ENCODE measurements at places on chromosomes 1 and 21.

- no peak for DNase-seq
Observed at GRCh38 chr1:152449661-152450060, 35.6 kb upstream of the CRNN start.

- DNase-seq, result no peak
Observed at GRCh38 chr1:36352910-36353878, 29.7 kb upstream of the EVA1B start.

GRCh38 chr1:87379306-87379705 is 50.6 kb downstream of the LMO4 start:
- DNase-seq, result no peak

DNA sequence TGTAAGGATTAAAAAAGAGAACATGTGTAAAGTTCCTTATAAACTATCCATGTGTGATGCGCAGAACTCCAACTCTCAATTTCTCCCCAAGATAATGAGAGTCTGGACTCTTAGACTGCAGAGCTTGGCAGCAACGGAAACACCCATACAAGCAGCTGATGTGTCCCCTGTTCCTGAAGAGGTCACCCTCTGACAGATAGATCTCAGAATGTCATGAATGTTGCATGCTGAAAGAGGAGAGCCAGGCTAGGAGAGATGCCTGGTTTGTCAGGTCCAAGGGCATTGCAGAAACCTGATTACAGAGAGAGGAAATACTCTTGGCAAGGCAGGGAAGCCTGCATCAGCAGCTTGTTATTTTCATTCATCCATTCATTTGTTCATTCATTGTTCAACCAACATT is 24.2 kb downstream of the MTARC1 start:
- no peak for DNase-seq

GRCh38 chr1:49597436-49597835 is 426.3 kb downstream of the AGBL4 start:
- DNase-seq, result no peak

DNA sequence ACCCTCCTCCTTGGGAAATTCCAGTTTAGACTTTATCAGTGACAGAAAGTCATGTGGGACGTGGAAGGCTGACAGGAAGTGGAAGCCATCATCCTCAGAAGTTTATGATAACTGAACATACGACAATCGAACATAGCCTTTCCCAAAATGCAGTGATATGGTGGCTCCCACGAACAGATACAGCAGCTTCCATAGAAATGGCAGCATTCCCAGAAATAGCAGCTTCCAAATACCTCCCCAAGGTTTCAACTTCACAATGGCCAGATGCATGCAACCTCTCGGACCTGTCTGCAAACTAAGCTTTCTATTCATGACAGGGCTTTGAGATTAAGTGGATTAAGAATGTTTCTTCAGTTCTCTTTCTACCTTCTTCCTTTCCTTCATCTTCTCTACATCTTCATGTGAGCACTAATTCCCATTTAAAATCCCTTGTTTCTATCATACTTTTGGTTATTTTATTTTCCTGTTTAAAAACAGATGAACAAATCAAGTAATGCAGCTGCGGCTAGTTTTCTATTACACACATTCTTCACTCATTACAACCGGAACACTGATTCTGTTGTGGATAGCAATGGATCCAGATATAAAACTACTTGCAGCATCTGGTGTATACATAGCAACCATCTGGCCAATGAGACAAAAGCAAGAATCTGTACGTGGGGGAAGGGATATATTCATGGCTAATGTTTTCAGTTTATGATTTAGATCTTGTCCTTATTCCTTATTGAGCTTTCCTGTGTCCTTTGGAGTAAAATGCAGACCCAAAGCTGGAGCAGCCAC is 304.8 kb downstream of the BRINP3 start:
- no peak for DNase-seq

GRCh38 chr1:33488624-33489023 is 16.2 kb downstream of the ZSCAN20 start:
- DNase-seq, result no peak

DNA sequence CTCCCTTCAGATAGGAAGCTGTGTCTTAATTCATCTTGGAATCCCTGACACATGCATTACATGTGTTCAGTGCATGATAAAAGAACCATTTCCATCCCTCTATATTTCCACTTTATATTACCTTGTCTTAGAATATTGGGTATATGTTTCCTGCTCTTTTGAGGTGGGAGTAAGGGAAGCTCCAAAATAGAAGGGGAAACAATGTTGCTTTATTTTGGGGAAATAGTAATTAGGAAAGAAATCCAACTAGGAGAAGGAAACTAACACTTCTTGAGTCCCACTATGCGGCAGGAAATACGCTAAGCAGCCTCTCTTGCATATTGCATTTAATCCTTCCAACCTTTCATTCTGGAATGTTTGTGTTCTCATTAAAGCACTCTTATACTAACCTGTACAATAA is 89.4 kb upstream of the VAV3 start:
- no peak for DNase-seq

- no peak for DNase-seq
Observed at GRCh38 chr1:100866041-100866900, 28.4 kb downstream of the EXTL2 start.

- DNase-seq, result no peak
Observed at GRCh38 chr1:58996341-58997059, 212.7 kb upstream of the JUN start.

DNA sequence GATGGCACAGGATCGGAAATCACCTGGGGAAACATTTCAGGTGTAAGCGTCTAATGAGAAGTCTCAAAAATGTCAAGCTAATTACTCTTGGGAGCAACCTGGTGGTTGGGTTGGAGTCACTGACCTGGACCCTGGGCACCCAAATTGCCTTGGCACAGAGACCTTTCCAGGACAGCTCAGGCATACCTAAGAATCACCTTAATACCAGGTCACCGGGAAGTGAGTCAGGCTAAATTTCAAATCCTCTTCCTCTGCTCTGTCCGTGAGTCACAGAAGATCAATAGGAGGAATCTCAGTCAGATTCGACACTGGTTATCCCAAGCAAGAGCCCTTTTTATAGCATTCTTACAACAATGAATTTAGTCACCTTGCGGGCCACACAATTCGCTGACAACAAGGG is 179.6 kb upstream of the CAMK1G start:
- no peak for DNase-seq

DNA sequence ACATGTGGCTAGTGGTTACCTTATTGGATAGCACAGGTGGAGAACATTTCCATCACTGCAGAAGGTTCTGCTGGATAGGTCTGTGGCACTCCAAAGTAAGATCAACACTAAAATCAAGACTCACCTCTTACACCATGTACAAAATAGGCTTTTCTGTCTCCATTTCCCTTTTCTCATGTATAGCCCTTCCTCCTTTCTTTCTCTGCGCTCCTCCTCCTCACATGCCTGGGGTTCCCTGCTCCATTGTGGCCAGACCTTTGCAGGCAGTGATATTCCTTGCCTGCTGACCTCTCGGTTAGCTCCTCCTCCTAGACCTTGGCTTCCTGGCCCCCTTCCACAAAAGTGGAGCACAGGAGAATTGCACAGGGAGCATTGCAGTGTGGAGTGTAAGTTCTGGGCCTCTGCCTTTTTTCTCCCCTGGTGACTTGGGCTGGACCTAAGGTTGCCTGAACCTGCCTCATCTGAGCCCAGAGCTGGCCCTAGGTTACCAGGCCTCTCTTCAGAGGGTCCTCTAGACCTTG is 33.2 kb upstream of the RBM15 start:
- no peak for DNase-seq

DNA sequence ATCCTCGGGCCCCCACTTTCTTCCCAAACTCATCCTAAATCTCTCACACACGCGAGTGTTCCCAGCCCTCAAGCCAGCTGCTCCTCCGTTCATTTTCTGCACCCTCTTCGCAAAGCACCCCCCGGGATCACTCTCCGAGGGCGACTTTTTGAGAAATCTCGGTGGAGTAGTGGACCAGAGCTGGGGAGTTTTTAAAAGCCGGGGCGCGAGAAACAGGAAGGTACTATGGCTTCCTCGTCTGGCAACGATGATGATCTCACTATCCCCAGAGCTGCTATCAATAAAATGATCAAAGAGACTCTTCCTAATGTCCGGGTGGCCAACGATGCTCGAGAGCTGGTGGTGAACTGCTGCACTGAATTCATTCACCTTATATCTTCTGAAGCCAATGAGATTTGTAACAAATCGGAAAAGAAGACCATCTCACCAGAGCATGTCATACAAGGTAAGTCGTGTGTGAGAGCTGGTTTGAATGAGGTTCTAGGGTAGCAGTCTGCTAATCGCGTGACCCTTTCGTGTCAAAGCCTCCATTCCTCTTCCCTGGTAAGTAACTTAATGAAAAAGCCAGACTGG is 800 bp downstream of the DR1 start:
- DNase-seq, result peak; percentile 14

DNA sequence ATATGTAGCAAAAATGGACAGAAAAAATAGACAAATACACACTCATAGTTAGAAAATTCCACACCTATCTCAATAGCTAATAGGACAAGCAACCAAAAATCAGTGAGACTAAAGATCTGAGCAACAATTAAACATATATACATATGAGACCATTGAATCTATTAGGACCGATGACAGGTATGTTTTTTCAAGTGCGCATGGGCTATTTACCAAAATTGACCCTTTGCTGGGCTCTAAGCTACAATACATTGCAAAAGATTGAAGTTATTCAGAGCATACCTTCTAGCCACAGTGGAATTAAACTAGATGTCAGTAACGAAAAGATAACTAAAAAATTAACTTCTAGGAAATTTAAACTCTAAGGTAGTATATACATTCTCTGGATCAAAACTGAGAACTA is 13.7 kb downstream of the CD55 start:
- no peak for DNase-seq

GRCh38 chr21:15058854-15059263 is 5.9 kb downstream of the NRIP1 start:
- no peak for DNase-seq

DNA sequence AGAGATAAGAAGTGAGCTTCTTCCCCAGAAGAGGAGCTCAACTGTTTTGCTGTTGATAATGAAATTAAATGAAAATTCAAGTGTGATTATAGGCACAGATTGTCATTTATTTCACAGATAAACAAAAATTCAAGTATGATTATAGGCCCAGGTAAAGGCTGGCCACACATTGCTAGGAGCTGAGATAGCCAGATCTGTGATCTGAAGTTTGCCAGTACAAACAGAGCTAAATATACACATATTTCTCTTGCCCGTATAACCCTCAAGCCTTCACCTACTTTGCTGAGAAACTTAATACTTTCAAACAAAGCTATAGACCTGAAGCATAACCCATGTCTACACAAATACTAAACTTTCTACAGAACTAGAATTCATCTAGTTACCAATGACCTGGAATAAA is 31.3 kb upstream of the NRIP1 start:
- DNase-seq, result no peak

DNA sequence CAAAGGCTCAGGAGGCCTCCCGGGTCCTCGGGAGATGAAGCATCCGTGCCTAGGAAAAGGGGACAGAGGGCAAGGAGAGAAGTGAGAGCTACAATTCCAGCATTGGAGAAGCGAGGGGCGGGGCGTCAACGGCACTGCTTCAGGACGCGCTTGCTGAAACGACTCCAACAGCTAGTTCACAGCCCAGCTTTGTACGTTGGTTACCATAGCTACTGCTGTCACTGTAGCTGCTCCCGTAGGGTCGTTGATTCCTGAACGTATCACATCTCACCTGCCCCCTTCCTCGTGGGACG is 63.1 kb downstream of the TOR1AIP2 start:
- no peak for DNase-seq

DNA sequence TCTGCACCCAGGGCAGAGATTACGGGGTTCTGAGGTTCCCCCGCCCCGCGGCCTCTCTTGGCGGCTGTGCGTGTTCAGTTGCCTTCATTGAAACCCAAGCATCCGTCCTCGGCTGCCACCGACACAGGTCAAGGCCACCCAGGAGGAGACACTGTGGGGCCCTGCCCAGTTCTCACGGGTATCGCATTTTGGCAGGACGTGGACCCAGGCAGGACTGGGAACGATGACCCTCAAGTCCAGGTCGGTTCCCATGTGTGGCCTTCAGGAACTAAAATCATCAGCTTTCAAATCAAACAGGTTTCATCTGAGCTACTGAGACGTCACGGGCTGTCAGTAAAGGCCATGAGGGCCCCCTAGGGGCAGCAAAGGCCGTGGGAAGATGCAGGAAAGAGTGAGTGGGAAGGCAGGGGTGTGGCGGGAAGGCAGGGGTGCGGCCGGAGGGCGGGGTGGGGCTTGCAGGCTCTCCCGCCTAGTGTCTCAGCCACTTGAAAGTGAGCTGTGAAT is 7.0 kb upstream of the C1orf174 start:
- no peak for DNase-seq

- no peak for DNase-seq
Observed at GRCh38 chr1:198761859-198762616, 123.2 kb downstream of the PTPRC start.

DNA sequence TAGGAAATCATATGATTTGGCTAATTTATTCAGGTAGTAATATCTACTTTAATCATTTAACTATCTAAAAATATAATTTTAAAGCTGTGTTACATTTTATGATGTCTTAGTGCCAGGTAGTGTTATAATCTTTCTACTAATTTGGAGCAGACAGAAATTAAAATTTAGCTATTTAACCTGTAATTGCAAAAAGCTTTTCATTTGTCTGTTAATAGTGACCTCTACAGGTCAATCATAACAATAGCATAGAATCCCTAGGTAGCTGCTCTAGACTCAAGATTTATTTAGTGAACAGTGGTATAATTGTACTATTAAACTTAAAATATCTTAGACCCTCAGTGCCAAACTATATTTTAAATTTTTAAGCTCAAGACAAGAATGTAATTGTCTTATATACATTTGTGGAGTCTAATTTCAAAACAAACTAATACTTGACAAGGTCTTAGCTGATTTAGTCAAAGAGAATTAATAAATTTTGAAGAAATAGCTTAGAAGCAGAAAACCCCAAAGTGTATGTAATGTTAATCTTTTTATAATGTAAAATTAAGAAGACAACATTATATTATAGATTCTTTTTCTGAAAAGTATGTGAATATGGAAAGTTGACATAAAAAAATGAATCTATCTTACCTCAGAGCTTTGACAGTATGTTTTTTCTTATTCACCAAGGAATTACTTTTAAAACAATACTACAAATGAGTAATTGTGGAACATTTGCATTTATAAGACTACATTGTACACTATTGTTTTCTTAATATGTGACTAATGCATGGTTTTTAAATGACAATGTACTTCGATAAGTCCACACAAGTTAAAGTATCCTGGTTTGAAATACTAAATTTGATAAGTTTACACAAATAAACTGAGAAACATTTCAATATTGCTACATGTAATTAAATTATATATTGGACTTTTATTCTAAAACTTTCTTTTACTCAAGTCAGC is 64.1 kb upstream of the RNPC3 start:
- no peak for DNase-seq

GRCh38 chr1:164771619-164772361 is 212.8 kb downstream of the PBX1 start:
- no peak for DNase-seq

- no peak for DNase-seq
Observed at GRCh38 chr1:37932759-37933158, 14.1 kb downstream of the INPP5B start.

DNA sequence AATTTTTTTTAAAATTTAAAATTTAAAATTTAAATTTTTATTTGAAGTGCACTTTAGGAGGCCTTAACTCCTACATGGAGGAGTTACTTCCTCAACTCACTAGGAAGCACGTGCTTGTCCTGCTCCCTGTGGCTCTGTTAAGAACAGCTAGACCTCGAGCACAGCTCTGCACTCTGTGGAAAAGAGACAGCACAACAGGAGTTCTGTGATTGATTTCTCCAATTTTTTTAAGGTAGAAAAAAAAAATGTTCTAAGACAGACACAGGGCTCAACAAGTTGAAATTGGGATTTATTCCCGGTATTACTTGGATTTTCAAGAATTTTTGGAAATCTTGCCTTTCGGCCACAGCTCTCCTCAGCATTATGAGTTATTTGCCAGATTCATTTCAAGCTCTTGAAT is 356.6 kb upstream of the LYPLAL1 start:
- no peak for DNase-seq

- DNase-seq, result peak; percentile 40
Observed at GRCh38 chr1:9728451-9729295, 77.1 kb downstream of the PIK3CD start.
